ENCODE measurements at places on chromosomes 16 and 17. TPM values are rescaled to one million over a fixed set of nuclear protein-coding genes. Genes with fewer than 3 reads are reported as not detected.

GRCh38 chr17:8788998-8789397 lies 10.2 kb downstream of the MFSD6L start:
- H3K36me3 ChIP-seq = no peaks in the 10 kb centered on the region
- H3K27ac ChIP-seq = no peak overlapping the region
- DNase-seq = no peak
- no peaks in the 10 kb centered on the region for H3K27me3 ChIP-seq

DNA sequence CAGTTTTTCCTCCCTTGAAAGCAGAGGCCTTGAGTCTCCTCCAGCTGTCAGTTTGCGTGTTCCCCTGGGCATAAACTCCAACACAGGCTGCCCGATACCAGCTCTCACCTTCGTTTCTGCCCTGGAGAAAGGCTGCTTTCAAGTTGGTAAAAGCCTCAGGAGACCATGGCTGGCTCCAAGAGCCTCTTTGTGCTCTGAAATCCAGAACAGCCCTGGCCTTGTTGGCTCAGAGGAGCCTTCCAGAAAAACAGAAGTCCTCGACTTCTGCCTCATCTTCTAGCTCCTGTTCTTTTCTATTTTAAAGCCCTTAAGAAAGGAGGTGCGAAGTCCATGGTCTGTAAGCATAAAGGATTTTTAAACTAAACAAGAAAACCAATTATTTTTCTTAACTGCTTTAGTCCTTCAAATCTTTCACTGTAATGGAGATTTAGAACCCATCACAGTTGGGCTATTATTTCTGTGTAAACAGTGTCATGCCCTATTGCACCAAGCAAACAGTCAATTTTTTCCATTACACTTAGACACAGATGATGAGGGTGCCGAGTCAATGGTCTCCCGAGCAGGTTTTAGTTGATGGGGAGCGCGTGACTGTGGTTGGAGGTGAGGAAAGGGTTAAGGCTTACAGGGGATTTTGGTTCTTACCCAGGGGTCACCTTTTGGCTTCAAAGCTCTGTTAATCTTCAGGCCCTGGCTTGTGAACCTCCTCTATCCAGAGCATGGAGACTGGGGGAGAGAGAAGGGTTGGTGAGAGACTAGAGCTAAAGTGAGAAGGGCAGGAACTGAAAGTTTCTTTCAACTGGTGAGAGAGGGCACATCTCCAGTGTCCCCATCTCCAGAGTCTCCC lies 212.8 kb downstream of the MSI2 start:
- H3K4me3 ChIP-seq = no peak overlapping the region
- H3K36me3 ChIP-seq = no peaks in the 10 kb centered on the region
- H3K27me3 ChIP-seq = no peaks in the 10 kb centered on the region
- H3K27ac ChIP-seq = no peak overlapping the region

DNA sequence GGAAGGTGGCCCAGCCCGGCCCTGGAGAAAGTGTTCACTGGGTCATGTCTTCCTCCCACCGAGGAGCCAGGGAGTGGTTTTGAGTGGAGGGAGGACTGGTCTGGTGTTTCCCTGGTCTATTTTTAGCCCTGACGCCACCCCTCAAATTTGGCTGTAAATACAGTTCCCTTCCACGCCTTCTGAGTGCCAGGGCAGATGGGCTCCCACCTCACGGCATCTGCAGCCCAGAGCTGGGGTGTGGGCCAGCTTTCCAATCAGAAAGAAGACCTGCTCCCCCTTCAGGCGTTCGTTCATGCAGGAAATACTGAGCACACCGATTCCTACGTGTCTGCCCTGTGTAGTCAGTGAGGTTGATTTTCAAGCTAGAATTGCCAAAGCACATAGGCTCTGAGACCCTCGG lies 53.7 kb downstream of the SNX20 start:
- no peaks in the 10 kb centered on the region for H3K27me3 ChIP-seq
- H3K4me1 ChIP-seq = peaks cover 34% of the 10 kb centered on the region
- H3K4me3 ChIP-seq = no peak overlapping the region
- no peak overlapping the region for H3K27ac ChIP-seq
- DNase-seq = no peak

DNA sequence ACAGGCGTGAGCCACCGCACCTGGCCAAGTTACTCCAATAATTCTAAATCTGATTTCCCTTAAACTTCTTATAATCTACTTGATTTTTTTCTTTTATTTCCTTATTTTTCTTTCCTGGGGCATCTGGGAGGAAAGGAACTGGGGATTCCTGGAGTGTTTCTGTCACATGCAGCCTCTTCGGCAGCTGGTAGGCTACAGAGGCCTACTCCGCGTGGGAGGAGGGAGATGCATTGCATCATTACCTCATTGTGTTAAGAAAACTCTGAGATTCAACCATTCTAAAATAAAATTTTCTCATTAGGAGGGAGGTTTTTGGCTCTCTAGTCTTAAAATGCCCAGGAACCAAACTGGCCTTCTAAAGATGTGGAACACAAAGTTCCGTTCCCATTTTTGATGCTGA lies 64.0 kb downstream of the SOX9 start:
- no peak overlapping the region for H3K27ac ChIP-seq
- no peak overlapping the region for H3K4me3 ChIP-seq
- no peaks in the 10 kb centered on the region for H3K36me3 ChIP-seq
- no peaks in the 10 kb centered on the region for H3K27me3 ChIP-seq
- no peak for DNase-seq

- H3K4me3 ChIP-seq = no peak overlapping the region
- H3K36me3 ChIP-seq = no peaks in the 10 kb centered on the region
- DNase-seq = no peak
Observed at GRCh38 chr17:46817151-46817900, 1.2 kb downstream of the WNT3 start.

GRCh38 chr17:34610039-34610438 lies 30.7 kb downstream of the TMEM132E start:
- H3K4me1 ChIP-seq = no peaks in the 10 kb centered on the region
- no peak for DNase-seq
- H3K27ac ChIP-seq = no peak overlapping the region
- peaks cover 4% of the 10 kb centered on the region for H3K27me3 ChIP-seq
- H3K36me3 ChIP-seq = no peaks in the 10 kb centered on the region

- no peaks in the 10 kb centered on the region for H3K36me3 ChIP-seq
- H3K4me1 ChIP-seq = no peaks in the 10 kb centered on the region
- DNase-seq = no peak
- H3K4me3 ChIP-seq = no peak overlapping the region
- no peak overlapping the region for H3K27ac ChIP-seq
- H3K27me3 ChIP-seq = no peaks in the 10 kb centered on the region
Observed at GRCh38 chr16:50444526-50444925, 75.7 kb upstream of the BRD7 start.

GRCh38 chr16:83338138-83338537 lies 469.6 kb upstream of the HSBP1 start:
- no peak for DNase-seq
- no peak overlapping the region for H3K4me3 ChIP-seq
- H3K4me1 ChIP-seq = no peaks in the 10 kb centered on the region
- H3K27me3 ChIP-seq = no peaks in the 10 kb centered on the region
- no peak overlapping the region for H3K27ac ChIP-seq

DNA sequence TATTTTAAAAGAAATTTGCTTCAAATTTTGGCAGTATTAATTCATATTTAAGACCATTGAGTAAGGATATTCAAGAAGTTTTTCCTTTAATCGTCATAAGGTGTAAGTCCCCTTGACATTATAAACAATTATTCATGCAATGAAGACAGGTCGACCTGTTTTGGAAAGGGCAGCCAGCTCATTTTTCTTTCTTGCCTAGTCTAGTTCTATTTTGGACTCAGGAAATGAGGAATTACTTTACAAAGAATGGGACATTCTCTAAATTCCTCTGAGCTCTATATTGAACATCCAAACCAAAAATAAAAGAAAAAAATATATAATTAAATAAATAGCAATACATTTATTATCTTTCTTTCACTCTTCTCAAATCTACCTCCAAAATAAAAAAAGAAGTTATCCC lies 595.6 kb upstream of the KIF2B start:
- H3K36me3 ChIP-seq = no peaks in the 10 kb centered on the region
- no peak overlapping the region for H3K27ac ChIP-seq
- no peak for DNase-seq
- H3K4me1 ChIP-seq = no peaks in the 10 kb centered on the region
- no peak overlapping the region for H3K4me3 ChIP-seq

- H3K4me3 ChIP-seq = no peak overlapping the region
- H3K27ac ChIP-seq = no peak overlapping the region
- DNase-seq = no peak
- no peaks in the 10 kb centered on the region for H3K4me1 ChIP-seq
Observed at GRCh38 chr17:69401251-69401650, 13.2 kb upstream of the MAP2K6 start.

DNA sequence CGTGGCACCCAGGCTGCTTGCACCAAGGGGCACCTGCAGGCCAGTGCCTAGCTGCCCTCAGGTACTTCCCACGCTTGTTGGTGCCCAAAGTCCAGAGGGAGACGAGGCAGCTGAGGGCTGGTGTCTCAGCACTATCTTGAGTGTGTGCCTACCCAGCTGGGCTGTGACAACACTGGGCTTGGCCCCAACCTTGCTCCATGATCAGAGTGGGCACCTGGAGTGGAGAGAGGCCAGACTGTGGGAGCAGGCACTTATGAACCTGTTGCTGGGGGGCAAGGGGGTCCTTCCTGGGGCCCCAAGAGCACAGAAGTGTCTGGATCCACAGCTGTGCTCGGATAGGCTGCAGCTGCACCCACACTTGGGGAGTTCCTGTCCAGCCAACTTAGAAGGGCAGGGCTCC lies 314.7 kb downstream of the KCNJ2 start:
- no peaks in the 10 kb centered on the region for H3K4me1 ChIP-seq
- no peak overlapping the region for H3K4me3 ChIP-seq
- DNase-seq = no peak
- no peaks in the 10 kb centered on the region for H3K36me3 ChIP-seq
- no peaks in the 10 kb centered on the region for H3K27me3 ChIP-seq

GRCh38 chr16:27839419-27839818 lies 224.1 kb downstream of the GSG1L start:
- no peak for DNase-seq
- no peaks in the 10 kb centered on the region for H3K36me3 ChIP-seq
- no peak overlapping the region for H3K27ac ChIP-seq
- no peak overlapping the region for H3K4me3 ChIP-seq
- H3K27me3 ChIP-seq = no peaks in the 10 kb centered on the region

DNA sequence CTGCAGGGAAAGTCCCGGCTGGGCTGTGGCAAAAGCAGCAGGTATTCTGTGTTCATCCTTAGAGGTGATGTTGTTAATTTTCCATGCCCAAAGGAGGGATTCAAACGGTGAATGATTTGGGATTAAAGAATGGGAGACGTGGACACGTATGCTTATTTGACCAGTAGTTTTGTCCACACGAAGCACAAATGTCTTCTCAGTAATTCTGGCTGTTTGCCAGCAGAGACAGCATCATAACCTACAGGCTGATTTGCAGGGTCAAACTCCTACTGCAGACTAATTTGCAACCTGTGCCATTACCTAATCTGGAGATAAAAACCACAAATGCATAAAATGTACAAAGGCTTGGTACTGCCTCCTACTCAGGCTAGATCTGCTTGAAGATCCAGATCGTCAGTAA lies 14.1 kb downstream of the MTHFSD start:
- H3K4me3 ChIP-seq = no peak overlapping the region
- H3K27ac ChIP-seq = no peak overlapping the region
- peaks cover 30% of the 10 kb centered on the region for H3K36me3 ChIP-seq
- no peaks in the 10 kb centered on the region for H3K27me3 ChIP-seq

DNA sequence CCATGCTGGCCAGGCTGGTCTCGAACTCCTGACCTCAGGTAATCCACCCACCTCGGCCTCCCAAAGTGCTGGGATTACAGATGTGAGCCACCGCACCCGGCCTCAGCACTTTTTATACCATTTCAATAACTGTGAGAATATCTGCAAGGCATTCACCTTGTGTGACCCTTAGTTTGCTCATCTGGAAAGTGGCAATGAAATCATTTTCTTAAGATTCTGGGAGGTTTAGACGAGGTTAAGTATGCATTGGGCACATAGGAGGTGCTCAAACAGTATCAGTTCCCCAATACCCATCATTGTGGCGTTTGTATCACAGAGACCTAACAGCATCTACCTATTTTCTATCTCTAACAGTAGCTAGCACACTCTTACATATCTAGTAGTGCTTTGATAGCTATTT lies 481.9 kb upstream of the ERCC4 start:
- no peaks in the 10 kb centered on the region for H3K27me3 ChIP-seq
- no peak overlapping the region for H3K4me3 ChIP-seq
- no peaks in the 10 kb centered on the region for H3K4me1 ChIP-seq

- H3K36me3 ChIP-seq = no peaks in the 10 kb centered on the region
- H3K4me1 ChIP-seq = no peaks in the 10 kb centered on the region
- no peak overlapping the region for H3K4me3 ChIP-seq
- no peaks in the 10 kb centered on the region for H3K27me3 ChIP-seq
Observed at GRCh38 chr16:12740986-12741610, 62.6 kb downstream of the CPPED1 start.

DNA sequence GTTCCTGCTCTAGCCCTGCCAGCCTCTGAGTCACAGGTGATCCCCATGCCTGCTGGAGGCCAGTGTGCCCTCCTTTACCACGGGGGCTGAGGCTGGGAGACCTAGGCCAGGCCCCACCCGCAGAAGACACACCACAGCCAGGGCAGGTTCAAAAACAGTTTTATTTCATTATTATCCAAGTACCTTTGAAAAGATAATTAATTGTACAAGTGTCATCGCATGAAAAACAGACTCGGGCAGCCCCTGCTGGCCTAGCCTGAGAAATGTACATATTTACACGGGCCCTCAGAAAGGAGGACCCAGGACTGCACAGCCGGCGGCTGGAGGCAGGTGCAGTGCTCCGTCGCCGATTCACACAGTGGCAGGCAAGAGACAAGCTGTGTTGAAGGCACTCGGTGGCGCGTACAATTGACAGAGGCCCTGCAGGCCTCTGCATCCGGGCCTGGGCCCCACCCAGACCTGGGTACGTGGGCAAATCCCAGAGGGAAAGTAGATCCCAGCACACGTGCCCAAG lies 4.4 kb downstream of the PDIA2 start:
- H3K27me3 ChIP-seq = no peaks in the 10 kb centered on the region
- H3K27ac ChIP-seq = no peak overlapping the region
- H3K4me1 ChIP-seq = no peaks in the 10 kb centered on the region
- no peak for DNase-seq
- no peak overlapping the region for H3K4me3 ChIP-seq

DNA sequence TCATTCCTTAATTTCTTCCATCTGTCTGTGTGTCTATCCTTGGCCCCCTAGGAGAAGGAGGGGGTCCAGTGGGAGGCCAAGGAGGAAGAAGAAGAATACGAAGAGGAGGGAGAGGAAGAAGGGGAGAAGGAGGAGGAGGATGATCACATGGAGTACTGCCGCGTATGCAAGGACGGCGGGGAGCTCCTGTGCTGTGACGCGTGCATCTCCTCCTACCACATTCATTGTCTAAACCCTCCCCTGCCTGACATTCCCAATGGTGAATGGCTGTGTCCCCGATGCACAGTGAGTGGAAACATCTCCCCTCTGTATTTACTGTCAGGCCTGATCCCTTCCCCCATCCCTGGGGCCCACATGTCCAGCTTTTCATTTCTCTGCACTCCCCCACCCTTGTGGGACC lies 6.3 kb downstream of the CHD3 start:
- DNase-seq = no peak
- H3K4me3 ChIP-seq = no peak overlapping the region
- peaks cover under 1% of the 10 kb centered on the region for H3K4me1 ChIP-seq
- H3K27me3 ChIP-seq = no peaks in the 10 kb centered on the region
- no peak overlapping the region for H3K27ac ChIP-seq

The KRT13 gene
- not detected for total RNA-seq

The FBXW10 gene
- 0.11 TPM for total RNA-seq

The FZD2 gene
- total RNA-seq = 0.11 TPM

The MYH13 gene
- total RNA-seq = not detected

The YBX2 gene
- 0.26 TPM for total RNA-seq
